ENCODE measurements at places on chromosomes 2 and 18.

DNA sequence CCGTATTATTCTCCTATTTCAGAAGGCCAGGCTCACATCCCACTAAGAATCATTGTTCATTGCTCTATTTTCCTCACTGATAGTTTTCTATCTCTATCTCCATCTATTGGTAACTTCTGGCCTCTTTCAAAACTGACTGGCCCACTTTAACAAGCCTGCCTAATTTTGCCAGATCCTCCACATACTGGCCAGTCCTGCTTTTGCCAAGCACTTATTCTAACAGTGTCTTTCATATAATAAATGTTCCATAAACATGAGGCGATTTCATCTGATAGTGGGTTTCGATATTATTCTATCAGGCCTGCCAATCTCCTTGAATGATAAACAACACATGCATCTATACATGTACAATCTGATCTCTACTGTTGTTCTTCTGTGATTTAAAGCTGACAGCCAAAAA, 125.9 kb upstream of the KCNH7 start:
- no peak for DNase-seq

- DNase-seq, result no peak
These were observed 11.8 kb downstream of the MTX2 start for GRCh38 chr2:176280867-176281658.

- no peak for DNase-seq
These were observed 43.0 kb upstream of the FZD5 start for GRCh38 chr2:207812726-207813080.

DNA sequence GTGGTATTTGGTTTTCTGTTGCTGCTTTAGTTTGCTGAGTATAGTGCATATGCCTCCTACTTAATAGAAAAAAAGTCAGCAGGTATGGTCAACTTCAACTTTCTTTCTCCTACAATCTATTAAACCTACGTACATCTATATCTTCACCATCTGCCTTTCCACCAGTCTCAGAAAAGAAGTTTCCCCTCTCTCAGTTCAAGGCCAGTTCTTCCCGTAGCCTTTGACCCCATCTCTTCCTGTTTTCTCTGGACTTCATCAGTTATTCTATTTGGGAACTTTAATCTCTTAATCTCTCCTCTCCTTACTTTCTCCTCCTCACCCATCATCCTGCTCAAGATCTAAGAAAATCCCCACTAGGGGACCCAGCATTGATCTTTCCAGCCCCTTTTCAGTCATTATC, 5.7 kb downstream of the PTRHD1 start:
- DNase-seq, result no peak

DNA sequence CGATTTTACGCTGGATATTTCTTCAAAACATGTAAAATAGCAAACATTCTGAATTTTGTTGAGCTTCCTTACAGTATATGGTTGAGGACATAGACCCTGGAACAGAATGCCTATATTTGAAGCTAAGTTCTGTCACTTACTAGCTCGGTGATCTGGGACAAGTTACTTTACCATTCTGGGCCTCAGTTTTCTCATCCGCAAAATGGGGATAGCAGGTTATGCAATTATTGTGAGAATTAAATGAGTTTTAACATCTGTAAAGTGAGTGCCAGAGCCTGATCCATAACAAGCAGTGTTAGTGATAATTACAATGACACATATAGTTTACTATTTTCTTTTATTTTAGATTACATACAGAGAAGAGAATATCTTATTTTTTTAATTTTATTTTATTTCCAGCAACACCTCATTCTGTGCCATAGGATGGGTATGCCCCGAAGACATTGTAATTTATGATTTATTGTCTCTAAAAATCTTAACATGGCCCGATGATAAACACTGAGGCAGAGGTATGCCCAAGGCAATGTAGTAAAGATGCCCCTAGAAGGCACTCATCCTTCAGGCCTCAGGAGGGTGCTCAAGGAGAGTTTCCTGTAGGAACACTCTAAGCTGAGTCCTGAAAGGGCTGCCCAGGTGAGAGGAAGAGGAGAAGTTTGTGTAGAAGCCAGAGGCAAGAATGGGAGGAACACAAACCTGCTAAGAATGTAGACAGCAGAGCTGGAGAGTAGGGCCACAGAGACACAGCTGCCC, 250.9 kb downstream of the BCL11A start:
- DNase-seq, result no peak

DNA sequence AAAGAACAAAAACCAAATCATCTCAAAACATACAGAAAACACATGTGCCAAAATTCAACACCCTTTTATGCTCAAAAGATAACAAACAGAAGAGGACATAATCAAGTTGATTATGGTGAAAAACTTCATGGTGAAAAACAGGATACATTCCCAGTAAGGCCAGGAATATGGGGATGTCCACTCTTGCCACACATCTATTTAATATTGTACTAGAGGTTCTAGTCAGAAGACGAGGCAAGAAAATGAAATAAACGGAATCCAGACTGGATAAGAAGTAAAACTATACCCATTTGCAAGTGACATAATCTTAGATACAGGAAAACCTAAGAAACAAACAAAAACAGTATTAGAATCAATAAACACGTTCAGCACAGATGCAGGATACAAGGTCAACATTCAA, 40.8 kb downstream of the MAP3K2 start:
- no peak for DNase-seq

- no peak for DNase-seq
These were observed 153.6 kb upstream of the ARHGAP28 start for GRCh38 chr18:6575908-6576307.

GRCh38 chr2:228446734-228447133, 265.2 kb upstream of the SPHKAP start:
- no peak for DNase-seq
